ENCODE measurements at places on chromosomes 7 and 10. TPM values are rescaled to one million over a fixed set of nuclear protein-coding genes. Genes with fewer than 3 reads are reported as not detected.

Gene FAM25G
- not detected for total RNA-seq

Gene ANKRD30A
- not detected for total RNA-seq

Gene MYOZ1
- 2.8 TPM for total RNA-seq

Gene AP5Z1
- 25.6 TPM for total RNA-seq

Gene SLC12A9
- total RNA-seq = 21.9 TPM

Gene ITIH2
- not detected for total RNA-seq

Gene STEAP2
- total RNA-seq = 8.8 TPM

Gene GPR15LG
- total RNA-seq = not detected

Gene TBL2
- 34.5 TPM for total RNA-seq

Gene SYT15B
- total RNA-seq = not detected

Gene TAS2R5
- 0.24 TPM for total RNA-seq

Gene TMEM178B
- 1.1 TPM for total RNA-seq

- peak; percentile 52 for DNase-seq
Measured at GRCh38 chr10:6279540-6280267, 77.0 kb downstream of the PFKFB3 start.

DNA sequence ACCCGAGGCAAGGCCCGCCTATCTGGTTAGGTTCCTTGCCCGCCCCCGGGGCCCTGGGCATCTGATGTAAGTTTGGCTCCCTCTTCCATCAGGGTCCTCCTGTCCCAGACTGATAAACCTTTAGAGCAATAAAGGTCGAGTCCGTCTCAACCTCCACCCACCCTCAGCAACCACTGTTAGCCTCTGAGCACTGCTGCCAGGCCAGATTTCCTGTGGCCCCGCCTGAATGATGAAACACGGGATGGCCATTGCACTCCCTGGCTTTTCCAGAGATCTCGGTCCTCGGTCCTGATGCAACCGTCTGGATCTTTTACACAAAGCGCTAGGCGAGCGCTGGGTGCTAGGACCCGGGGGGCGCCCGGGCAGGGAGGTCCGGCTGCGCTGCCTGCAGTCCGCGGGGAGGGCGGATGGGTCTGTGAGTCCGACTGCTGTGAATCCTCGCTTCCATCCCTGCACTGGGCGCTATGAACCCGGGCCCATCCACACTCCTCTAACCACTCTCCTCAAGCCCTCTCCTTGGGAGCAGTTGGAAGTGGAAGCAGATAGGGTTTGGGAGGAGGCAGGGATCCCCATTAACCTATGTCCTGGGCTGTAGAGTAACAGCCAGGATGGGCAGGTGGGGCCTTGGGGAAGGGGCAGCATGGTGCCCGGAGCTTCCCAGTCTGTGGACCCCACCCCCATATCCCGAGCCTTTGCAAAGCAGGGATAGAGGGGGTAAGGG, 875 bp upstream of the DDIT4 start:
- peak; percentile 90 for DNase-seq

DNA sequence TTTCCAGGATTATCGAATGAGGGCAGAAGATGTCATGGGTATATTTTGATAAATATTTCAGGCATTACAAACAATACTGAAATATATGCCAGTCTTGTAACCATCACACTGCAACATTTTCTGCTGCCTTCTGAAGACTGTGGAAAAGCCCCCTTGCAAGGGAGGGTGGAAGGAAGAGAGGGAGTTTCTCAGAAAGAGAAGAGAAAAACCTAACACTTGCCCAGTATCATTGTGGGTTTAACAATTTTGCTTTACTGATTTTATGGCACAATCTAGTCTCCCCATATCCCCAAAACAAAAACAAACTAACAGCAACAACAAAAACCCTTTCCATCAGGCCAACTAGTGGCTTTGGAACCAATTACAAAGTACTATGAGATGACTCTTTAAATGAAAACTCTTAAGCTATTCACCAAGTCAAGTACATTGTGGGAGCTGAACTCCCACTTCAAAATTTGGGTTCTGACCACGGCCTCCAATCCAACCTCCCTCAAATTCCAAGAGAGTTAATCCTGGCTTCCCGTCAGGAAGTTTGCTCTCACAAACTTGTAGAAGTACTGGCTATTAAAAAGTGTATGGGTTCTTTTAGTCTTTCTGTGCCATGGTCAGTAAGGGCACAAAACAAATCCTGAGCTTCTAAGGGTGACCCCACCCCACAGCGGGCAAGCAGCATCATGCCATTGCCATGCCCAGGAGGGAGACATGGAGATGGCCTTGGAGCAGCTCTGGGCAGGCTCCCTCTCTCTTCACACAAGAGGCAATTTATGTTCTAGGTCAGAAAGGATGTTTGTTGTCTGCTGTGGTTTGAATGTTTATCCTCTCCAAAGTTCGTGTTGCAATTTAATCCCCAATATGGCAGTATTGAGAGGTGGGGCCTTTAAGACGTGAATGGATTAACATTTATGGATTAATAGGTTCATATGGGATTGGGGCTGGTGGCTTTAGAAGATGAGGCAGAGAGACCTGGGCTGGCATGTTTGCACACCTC, 96.3 kb downstream of the JAZF1 start:
- DNase-seq = no peak

DNA sequence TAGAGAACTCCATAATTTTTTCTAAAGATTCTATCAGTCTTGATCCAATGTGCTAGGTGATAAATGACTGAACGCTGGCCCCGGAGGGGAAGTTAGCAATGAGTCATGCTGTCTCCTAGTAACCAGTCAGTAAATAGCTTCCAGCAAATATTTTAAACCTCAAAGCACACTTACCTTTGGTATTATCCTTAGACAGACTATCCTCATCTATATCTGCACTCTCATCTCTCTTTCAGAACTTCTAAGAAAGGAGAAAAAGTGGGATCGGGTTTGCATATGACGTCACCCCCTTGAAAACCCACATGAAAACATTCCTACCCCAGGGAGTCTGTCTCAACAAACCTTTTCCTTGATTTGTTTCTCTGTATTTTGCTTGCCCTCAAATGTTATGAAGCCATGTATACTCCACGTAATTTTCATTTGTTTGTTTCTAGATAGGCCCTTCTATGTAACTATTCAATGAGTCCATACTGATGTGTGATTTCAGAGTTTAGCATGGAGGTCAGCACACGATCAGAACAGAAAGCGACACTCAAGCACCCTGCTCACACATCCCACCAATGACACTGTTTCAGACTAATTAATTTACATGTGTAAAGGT, 174.9 kb upstream of the NRP1 start:
- no peak for DNase-seq

GRCh38 chr7:134632937-134633540, 13.6 kb upstream of the BPGM start:
- DNase-seq = no peak

DNA sequence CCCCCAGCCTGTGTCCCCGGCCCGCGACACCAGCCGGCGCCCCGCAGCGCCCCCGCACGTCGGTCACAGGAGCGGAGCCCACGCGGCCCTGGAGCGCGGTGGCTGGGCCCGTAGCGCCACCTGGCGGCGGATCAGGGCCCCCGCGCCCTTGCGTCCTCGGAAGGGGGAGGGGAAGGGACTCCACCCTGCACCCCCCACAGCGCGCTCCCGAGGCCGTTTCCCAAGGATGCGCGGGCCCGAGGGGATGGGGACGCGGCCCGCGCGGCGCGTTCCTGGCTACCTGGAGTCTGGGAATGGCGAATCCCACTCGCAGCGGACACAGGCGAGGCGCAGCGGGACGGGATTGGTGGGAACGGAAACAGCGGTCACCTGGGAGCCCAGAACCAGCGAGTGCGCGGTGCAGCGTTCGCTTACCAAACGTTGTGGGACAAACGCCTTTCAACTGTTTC, 23.8 kb upstream of the MKI67 start:
- DNase-seq = peak; percentile 98

GRCh38 chr10:24449321-24449740, 240.4 kb downstream of the KIAA1217 start:
- DNase-seq = no peak

DNA sequence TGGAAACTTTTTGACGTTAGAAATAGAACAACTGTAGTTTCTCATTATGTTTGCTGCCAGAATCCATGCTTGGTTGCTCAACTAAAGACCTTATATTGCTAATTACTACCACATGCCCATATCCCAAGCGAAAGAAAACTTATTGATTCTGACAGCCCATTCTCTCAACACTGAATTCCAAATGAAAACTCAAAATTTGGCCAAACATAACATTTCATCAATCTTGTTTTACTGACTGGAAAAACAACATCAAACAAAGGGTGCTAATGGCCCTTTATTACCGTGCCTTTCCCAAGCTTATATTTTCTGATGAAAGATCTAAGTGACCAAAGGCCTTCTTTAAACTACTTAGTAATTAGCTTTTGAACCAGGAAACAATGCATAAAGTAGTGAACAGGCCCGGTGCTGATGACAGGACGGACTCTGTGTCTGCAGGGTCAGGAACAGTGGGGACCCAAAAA, 531.8 kb downstream of the KCNMA1 start:
- DNase-seq = no peak

GRCh38 chr10:100986623-100986951, 710 bp downstream of the MRPL43 start:
- no peak for DNase-seq

- DNase-seq = no peak
Measured at GRCh38 chr7:118286131-118286530, 61.6 kb downstream of the ANKRD7 start.

GRCh38 chr7:12386313-12386740, 17.3 kb downstream of the VWDE start:
- no peak for DNase-seq

DNA sequence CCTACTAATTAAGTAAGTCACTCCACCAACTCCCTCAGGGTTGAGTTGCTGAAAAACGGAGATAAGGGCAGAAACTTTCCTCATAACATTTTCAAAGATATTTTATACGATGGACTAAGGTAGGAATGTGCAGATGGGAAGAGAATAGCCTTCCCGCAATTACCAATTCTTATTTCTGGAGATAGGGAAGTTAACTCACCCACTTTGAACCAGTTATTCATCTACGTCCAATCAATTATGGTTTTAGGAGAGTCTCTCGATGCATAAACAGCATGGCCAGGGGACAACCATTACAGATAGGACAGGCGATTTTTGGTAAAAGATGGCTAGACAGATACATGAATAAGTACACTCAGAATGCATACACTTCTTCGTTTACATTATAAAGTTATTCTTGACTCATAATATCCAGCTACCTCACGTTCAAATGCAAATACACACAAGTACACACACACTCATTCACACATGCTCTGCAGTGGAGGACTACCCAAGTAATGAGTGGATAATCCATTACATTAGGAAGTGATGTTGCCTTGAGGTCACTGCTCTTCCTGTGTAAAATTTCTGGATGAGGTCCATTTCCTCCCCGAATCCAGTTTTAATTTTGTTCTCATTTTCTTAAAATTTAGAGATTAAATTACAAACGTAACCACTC, 25.2 kb upstream of the IMMP2L start:
- no peak for DNase-seq

GRCh38 chr7:139431459-139431858, 52.0 kb downstream of the KLRG2 start:
- peak; percentile 44 for DNase-seq

DNA sequence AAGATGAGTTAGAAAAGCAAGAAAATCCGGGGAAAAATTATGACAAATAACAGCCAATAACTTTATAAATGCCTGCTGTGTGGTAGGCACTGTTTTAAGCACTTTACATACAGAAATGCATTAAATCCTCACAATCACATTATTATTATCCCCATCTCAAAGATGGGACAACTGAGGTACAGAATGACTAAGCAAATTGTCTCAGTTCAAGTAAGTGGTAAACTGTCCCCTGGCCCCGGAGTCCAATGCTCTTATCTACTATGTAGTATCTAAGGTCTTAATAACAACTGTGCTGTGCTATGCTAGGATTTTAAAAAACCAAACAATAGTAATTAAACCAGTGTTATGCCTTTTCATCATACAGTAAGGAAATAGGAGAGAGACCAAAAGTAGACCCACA, 105.6 kb downstream of the RTKN2 start:
- no peak for DNase-seq

- no peak for DNase-seq
Measured at GRCh38 chr10:32332299-32332750, 14.6 kb downstream of the EPC1 start.

DNA sequence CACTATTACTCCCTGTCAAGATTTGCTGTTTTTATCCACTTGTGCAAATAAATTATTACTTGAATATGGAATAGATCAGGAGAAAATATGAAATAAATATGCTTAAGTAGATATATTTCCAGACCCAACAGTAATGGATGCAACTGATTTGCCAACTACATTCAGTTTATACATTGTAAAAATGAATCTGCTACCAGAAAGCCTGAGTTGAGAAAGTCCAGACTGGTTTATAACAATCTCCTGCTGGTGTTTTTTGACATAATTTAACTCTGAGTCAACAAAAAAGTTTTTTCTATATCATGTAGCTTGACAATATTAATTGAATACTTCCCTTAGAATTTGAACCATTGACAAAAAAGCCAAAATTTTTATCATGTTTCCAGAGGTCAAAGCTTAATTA, 265.8 kb upstream of the SEMA3D start:
- DNase-seq = no peak

GRCh38 chr7:157499121-157499834, 162.5 kb downstream of the DNAJB6 start:
- DNase-seq = peak; percentile 49

DNA sequence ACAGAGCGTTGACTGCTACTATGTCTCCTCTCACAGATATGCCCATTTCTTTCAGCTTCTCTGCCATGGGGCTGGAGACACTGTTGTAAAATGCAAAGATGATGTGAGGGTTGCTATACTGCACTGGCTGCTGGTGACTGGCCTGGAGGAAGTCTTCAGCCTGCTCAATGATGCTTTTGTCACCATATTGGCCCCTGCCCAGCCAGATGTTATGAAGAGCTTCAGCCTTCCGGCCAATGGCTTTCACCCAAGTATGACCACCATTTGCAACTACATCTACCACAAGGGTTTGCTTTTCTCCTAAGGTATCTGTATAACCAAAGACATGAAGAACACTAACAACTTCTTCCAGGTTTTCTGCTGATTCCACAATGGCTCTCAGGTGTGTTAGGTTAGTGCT, 1.6 kb downstream of the C7orf25 start:
- DNase-seq = no peak

GRCh38 chr7:139490130-139490529, 6.7 kb upstream of the KLRG2 start:
- no peak for DNase-seq

DNA sequence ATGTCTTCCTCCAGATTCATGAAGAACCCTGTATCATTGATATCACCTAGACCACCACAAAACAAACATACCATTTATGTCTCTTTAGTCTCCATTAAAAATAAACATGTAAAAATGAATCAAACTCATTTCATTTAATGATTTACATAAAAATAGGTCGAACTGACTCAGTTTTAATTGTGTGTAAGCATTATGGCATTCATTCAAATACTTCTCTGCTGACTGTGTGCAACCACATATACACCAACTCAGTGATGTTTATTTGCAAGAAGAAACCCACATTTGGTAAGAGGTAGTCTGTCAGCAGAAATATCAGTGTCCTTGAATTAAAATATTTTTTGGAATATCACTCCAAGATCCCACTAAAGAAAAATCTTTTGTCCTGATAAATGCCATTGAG, 30.5 kb downstream of the ABCB1 start:
- DNase-seq = no peak

Measured in H7 (cell line).